ENCODE measurements at places on chromosomes 13 and 19.

DNA sequence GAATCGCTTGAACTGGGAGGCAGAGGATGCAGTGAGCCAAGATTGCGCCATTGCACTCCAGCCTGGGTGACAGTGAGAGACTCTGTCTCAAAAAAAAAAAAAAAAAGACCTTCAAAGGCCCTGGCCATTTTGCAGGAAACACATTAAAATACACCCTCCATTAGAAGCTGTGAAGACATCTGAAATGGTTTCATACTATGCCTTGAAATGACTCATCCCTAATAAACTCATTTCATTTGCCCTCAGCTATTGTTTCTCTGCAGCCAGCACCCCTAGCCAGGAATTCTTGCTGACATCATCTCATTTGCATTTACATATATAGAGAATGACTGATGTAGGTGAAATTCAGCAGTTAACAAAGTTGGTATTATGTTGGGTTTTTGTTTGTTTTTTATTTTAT lies 8.7 kb downstream of the EML2 start:
- peak; percentile 89 for ATAC-seq

GRCh38 chr19:4368128-4368820 lies 24.9 kb downstream of the MPND start:
- no peak for ATAC-seq

DNA sequence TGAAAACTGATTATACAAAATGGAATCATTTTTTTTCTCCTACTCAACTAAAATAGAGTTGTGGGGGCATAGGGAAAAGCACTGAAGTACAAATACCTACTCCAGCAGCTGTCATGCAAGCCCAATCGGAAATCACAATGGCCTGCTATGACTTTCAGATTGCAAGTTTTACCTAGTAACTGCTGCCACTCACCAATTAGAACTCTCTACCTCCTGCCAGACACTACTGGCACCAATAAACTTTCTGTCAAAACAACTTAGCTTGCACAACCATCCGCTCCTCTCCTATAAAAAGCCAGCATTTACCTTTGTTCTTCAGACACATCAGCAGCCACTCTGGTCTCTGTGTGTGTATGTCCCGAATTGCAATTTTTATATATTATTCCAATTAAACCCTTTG lies 9.3 kb upstream of the TRPC4 start:
- ATAC-seq = no peak

DNA sequence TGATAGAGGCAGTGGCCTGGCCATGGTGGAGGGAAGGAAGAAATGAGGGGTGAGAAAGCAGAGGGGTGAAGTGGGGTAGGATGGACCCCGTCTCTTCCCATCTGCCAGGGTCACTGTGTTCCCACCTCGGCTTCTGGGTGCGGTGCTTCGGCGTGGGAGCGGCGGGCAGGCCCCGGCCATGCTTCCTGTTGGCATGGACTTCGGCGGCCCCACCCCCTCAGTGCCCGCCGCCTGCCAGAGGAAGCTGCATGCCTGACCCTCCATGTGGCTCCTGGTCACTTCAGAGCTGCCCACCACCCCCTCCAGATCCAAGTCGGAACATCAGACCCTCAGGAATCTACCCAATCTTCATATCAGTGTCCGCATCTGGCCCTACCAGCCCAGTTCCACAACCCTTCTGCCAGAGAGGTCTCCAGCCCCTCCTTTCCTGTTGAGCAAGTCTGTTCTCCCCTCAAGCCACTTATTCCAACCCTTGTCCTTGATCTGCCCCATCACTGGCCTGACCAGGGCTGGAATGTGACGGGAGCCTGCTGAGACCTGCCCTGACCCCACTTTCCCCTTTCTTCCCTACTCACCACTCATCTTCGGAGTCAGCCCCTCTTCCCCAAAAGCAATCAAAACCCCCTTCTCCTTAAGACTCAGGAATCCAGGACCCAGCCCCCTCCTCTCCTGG lies 1.5 kb downstream of the KCNN4 start:
- ATAC-seq = no peak

- no peak for ATAC-seq
Observed at GRCh38 chr13:48994706-48995105, 19.0 kb downstream of the FNDC3A start.

- ATAC-seq = no peak
Observed at GRCh38 chr13:54183166-54183565, 1154.6 kb downstream of the OLFM4 start.

GRCh38 chr13:32837973-32838927 lies 178.0 kb upstream of the KL start:
- ATAC-seq = no peak

DNA sequence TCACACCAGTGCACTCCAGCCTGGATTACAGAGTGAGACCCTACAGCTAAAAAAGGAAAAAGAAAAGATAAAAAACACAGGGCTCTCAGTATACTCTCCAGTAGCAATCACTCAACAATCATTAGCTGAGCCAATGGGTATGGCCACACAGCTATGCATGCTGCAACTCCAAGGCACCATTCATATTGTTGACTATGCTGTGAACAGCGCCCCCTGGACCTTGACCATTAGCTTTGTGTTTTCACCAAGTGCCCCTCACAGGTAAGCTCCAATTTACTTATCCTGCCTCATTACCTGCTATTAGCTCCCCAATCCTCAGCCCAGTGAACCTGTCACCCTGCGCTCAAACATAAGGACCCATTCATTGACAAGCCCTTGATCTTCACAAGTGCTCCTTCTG lies 35.8 kb downstream of the ZIC5 start:
- ATAC-seq = no peak

- ATAC-seq = no peak
Observed at GRCh38 chr13:32893176-32893575, 123.0 kb upstream of the KL start.

DNA sequence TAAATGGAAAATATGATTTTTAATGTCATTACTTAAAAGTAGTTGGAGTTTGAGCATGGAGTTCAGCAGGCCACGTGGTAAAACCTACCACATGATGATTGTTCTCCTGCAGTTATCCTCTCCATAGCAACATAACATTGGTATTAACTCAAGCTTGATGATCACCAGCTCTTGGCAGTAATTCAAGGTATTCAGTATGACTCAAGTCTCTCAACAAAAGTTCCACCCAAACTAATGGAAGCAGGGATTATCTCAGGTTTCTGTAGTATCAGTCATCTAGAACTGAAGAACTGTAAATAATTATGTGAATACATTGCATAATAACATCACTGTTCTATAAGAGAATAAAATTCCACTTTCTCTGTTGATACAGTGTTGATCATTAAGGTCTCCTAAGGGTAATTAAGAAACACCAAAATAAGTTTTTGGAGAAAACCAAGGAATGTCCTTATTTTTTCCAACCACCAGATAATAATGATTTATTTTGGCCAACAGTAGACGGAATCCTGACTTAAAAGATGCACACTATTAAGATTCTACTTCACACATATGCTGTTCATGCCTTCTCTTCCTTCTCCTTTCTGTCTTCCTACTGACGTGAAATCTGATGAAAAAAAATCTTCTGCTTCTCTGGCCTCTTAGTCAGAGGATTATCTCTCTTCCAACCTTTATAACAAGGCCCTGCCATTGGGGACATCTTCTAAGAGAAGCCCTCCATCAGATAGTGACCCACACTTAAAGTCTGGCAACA lies 1092.3 kb downstream of the EFNB2 start:
- ATAC-seq = no peak

DNA sequence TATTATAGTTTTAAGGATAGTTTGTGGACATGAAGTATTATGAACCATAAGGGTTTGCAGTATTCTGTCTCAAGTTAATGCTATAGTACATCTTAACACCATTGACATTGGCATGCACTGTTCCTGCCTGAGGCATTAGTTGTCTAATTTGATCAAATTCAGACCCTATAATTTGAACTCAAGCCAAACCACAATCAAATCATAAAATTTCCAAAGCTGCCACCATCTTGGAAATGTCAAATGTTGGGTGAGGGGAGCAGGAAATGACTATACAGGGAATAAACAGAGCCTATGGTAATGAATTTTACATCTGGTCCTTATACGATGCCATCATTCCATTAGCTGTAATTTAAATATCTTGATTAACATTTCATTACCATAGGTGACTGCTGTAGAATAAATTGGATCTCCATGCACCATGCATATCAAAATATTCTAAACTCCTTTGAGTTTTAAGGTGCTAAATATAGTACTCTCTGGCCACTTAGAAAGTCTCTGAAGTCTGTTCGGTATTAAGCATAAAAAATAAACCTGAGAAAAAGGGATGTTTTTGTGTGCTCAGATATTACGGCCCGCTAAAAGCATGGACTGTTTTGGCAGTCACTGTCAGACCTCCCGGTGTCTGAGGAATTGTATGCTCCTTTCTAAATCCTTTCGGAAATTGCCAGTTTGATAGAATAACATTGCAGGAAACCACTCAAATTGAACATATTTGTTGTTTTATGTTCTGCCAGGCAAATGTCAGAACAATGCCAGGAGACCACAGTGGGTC lies 257.7 kb downstream of the SPRY2 start:
- ATAC-seq = peak; percentile 84

DNA sequence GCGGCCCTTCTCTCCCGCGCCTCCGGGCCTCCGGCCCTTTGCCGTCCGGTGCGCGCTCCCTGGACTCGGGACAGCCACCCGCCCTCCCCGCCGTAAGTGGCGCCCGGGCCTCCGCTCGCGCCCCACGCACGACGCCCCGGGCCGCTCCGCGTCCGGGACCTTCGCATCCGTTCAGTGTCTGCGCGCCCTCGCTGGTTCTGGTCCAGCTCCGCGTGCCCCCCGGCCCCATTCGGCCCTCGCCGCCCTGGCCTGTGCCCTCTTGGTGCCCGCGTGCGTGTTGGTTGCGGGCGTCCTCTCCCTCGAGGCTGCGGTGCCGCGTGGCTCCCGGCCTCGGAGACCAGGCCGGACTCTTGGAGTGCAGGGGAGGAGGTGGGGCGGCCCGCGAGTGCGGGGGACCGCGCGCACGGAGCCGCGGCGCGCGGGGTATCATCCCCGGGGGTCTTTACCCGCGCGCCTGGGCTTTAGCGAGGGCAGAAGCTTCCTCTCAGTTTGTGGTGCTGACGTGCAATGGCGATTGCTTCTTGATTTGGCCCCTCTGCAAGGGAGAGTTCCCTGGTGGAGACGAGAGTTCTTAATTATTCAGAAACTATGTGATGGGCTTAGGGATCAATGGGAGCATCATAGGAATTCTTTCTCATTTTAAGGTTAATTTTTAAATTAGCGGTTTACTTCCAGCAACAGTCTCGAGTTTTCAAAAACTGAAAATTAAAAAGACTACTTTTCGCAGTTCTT lies 757 bp downstream of the WASF3 start:
- peak; percentile 25 for ATAC-seq

GRCh38 chr19:55209693-55210472 lies 582 bp upstream of the PTPRH start:
- peak; percentile 69 for ATAC-seq

- no peak for ATAC-seq
Observed at GRCh38 chr13:46822551-46822950, 25.6 kb upstream of the ESD start.

DNA sequence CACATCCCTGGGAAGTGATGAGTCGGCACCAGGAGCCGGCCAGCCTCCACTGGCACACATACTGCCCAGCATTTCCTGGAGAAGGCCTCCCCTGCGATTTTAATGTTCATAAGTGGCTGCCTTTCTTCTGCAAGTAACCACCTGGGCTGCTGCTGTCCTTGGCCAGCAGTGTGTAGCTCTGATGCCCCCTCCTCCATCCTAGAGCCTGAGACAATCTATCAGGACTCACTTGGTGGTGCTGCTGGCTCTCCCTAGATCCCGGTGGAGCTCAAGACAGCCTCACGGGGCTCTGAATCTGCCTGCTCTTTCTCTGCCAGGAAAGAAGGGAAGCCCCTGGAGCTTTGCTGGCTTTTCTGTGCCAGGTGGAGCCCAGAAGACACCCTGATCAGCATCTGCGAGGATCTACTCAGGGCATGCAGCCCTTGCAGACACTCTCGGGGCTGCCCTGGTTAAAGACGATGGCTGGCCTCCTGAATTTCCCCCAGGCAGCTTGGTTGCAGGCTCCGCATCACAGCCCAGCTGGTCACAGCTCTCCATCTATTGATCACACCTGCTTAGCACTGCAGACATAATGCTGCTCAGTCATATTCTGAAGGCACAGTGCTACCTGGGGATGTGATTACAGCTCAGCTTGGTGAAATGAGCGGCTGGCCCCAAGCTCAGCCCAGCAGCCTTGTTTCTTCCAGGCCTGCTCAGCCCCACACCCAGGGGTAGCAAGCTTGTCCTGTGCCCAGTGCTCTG lies 122.3 kb downstream of the ZDHHC20 start:
- ATAC-seq = no peak

- peak; percentile 12 for ATAC-seq
Observed at GRCh38 chr13:95301968-95302393, 730 bp upstream of the ABCC4 start.

- ATAC-seq = no peak
Observed at GRCh38 chr13:22047082-22047784, 376.4 kb downstream of the FGF9 start.

GRCh38 chr19:5125797-5126497 lies 157.0 kb downstream of the KDM4B start:
- ATAC-seq = no peak

DNA sequence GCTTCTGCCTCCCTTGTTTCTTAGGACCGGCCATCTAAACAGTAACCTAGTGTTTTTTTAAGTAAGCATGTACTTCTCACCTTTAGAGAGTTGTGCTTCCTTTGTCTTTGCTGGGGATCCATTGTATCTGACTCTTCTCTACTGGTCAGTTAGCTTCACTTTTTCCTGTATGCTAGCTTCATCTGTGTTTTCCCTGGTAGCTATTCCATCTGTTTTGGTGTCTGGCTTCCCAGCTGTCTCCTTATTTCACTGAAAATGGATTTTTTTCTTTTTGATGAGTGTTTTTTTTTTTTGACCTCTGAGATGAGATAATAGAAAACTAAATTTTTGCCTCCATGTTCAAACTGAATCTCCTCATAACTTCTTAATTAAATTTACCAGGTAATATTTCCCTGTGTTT lies 637.0 kb upstream of the SLC10A2 start:
- no peak for ATAC-seq

DNA sequence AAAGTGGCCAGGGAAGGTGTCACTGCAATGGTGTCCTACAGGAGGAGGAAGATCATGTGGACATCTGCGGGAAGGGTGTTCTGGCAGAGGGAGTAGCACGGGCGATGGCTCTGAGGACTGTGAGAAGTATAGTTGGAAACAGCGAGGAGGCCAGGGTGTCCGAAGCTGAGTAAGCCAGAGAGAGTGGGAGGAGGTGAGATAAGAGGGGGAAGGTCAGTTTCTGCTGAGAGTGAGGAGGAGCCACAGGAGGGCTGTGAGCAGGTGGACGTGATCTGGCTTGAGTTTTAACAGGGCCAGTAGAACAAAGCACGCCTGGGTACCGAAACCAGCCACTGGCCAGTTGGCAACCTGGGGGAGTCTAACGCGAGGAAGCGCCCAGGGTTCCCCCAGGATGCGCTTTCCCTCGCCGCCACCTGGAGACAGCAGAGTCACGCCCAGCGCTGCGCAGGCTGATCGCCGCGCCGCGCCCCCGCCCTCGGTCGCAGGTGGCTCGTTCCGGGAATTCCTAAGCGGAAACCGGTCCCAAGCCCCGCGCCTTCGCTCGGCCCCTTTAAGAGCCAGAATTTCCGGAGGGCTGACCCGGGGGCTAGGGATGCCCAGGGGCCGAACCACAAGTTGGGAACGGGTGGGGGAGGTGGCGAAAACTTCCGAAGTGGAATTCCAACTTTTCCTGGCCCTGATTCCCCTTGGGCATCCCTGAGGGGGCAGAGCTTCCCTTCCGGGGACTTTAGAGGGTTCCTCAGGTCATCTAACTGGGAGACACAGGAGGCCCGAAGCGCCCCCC lies 1.1 kb upstream of the LSR start:
- peak; percentile 62 for ATAC-seq

Measured in motor neuron (in vitro differentiated cells).